Stimulated activated CD8-positive, alpha-beta memory T cell treated with anti-CD3 and anti-CD28 coated beads, Interleukin-15, amount 100 ng/mL, for 24 hours (primary cell): ENCODE measurements at places on chromosomes 1 and 21.

- DNase-seq: no peak
Measured at GRCh38 chr1:87329051-87329525, 408 bp downstream of the LMO4 start.

DNA sequence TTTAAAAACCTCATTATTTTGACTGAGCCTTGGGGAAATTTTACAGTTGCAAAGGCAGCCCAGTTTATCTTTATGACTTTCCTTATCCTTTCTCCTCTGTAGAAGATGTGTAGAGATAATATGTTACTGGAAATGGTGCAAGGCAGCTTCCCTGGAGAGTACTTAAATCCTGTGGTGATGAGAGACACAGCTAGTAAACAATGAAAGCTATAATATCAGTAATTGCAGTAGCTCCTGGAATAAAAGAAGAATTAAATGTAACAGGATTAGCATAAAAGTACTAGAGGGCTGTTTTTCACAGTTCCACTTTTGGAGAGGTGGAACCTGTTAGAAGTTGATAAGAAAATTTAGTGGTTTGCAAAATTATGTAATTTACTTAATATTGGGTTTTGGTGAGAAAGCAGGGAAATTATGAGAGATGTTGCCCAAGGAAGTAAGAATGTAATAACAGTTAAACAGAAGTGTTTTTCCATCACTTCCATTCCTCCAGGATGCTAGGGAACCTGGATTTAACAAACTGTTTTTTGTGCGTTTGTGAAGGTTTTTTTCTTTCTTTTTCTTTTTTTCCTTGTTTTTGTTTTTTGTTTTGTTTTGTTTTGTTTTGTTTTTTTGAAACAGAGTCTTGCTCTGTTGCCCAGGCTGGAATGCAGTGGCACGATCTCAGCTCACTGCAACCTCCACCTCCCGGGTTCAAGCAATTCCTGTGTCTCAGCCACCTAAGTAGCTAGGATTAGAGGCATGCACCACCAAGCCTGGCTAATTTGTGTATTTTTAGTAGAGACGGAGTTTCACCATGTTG lies 15.7 kb upstream of the EDEM3 start:
- DNase-seq: no peak

- no peak for DNase-seq
Measured at GRCh38 chr21:44295163-44295573, 4.7 kb upstream of the PFKL start.

- no peak for DNase-seq
Measured at GRCh38 chr1:238029126-238029525, 138.4 kb upstream of the ZP4 start.

DNA sequence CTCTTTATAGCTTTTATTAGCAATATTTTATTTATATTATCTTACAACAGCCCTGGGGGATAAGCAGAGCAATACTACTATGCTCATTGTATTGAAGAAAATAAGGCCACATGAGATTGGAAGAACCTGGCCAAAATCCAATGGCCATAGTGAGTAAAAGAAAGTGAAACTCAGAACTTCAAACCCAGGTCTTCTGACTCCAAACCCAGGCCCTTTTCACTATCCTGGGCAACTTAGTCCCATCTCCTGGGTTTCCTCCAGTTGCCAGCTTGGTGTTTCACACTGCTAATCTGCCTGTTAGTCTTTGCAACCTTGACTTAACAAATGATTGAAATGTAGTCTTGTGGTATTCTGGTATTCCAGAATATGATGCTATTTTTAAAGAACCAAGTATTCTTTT lies 22.4 kb upstream of the EXO1 start:
- no peak for DNase-seq

DNA sequence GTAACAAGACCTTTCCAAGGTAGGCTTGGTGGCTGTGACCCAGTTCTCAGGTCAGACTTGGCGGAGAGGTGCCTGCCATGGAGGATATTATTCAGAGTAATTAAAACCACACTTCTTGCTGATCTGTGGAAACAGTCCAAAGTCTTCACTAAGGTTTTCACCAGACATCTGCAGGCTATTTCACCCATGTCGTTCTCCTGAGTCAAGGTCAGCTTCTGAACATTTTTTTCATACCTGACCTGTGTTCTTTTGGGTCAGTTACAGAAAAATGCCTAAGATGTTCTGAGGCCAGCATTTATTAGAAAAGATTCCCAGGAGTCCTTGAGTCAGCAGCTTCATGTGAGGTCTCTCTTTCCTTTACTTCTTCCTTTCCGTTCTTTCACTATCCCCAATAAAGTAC lies 54.9 kb downstream of the RGL1 start:
- no peak for DNase-seq
